ENCODE measurements at places on chromosomes 5 and 9.

GRCh38 chr9:113523421-113524141 lies 60.1 kb downstream of the RGS3 start:
- peak; percentile 55 for DNase-seq

- no peak for DNase-seq
Measured at GRCh38 chr5:133142782-133143181, 91.0 kb downstream of the HSPA4 start.

DNA sequence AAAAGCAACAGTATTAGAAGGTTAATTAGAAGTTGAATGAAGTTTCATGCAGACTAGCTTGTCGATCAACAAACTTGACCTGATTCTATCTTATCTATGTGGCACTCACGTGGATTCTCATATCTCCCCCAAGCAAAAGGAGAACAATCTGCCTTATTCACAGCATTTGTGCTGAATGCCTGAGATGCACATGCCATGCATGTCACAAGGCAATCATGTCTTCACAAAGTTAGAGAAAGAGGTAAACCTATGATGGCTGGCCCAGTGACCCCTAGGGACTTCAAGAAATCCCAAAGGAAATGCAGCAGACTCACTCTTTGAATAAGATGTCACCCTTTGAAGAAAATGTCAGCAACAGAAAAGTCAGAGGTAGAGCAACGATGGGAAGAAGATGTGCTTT lies 17.6 kb upstream of the SHOC1 start:
- no peak for DNase-seq

DNA sequence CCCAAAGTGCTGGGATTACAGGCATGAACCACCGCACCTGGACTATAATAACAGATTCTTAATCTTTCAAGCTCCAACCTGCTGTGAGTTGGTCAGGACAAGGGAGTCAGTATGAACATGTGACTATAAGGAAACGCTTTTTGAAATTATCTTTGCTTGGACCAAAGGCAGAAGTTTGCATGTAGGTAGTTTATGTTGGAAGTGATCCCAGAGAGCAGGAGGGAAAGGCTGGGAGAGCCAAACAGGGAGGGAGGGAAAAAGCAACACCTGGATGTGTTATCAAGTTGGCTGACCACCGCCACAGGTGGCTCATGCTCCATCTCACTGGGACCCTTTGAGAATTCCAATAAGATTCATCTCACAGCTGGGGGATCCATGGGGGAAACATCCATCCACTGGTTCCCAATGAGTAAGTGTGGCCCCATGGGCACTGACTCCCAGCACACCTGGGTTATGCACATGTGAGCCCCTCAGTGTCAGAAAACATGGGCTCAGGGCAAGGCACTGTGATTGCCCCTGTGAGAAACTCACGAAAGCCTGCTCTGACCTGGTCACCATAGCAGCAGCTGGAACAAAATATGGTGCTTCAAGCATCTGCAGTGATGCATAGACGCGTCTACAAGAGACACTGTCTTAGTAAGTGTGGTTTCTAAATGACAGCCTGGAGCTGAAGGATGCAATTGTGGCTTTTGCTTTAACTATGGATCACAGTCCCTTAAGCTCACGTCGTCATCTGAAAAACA lies 62.1 kb downstream of the ARSB start:
- DNase-seq, result no peak

GRCh38 chr5:1030801-1031271 lies 22.2 kb downstream of the NKD2 start:
- DNase-seq, result no peak

DNA sequence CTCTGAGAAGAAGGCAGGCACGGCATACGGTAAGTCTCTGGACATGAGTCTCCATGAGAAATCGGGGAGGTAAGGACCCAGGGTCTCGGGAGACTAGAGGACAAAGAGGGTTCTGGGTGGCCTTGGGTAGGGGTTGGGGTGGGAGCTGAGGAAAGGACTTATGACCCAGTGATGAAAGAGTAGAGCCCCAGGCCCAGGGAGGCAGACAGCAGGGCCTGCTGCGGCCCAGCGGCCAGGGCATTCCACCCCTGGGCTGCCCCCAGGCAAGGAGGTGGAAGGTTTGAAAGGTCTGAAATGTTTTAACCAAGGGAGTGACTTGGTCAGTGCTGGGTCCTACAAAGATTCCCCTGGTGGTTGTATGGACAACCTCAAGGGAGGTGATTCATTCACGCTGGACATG lies 89.1 kb downstream of the CRB2 start:
- DNase-seq, result no peak

- DNase-seq, result no peak
Measured at GRCh38 chr5:102262688-102263087, 33.4 kb downstream of the SLCO4C1 start.

- no peak for DNase-seq
Measured at GRCh38 chr5:36529142-36529541, 77.3 kb upstream of the SLC1A3 start.

GRCh38 chr9:114448706-114449105 lies 56.6 kb downstream of the WHRN start:
- DNase-seq, result no peak

DNA sequence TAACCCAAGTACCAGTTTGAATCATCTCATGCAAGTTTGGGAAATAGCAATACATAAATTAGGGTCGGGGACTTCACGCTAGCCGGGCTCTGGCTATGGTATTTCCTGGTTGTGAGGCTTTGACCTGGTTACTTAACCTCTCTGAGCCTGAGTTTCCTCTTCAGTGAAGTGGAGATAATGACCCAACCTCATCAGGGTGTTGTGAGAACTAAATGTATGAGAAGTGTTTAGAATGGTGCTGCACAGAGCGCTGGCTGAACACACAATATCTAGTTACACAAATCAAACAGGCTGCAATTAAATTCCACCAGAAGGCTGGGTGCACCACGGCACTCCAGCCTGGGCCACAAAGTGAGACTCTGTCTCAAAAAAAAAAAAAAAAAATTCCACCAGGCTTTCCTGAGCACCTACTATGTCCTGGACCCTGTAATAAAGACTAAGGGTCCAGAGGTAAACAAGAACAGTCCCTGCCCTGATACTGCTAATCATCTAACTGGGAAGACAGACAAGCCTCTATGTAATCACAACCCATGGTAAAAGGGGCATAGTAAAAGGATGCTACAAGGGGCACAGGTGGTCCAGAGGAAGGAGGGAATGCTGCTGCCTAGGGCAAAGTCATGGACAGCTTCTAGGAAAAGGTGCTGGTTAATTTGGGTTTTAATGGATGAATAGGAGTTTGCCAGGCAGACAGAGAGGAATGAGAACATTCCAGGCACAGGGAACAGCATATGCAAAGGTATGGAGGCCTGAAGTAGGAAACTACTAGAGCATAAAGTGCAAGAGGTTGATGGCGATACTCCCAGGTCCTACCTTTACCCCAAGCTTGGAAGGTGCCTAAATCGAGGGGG lies 27.7 kb downstream of the DUSP1 start:
- no peak for DNase-seq

GRCh38 chr9:30075451-30076199 lies 2308.8 kb upstream of the ACO1 start:
- peak; percentile 60 for DNase-seq

GRCh38 chr5:10009802-10010201 lies 239.9 kb downstream of the ATPSCKMT start:
- DNase-seq, result no peak

DNA sequence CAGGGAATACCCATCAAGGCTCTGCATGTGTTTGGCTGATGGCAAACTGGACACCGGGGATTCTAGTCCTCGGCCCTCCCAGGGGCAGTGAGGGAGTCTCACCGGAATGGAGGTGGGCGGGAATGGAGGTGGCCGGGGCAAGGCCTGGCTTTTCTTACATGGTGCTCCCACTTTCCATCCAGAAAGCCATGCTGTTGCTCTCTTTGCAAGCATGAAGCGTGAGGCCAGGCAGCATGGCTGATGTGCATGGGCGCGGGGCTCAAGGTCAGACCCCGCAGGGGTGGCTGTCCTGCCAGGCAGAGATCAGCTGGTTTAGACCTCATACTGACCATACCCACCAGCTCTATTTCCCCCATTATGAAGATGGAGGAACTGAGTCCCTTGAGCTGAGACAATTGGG lies 108.0 kb upstream of the PHYKPL start:
- DNase-seq, result no peak

Measured in activated naive CD4-positive, alpha-beta T cell treated with anti-CD3 and anti-CD28 coated beads for 36 hours (primary cell).